ENCODE measurements at places on chromosomes 16 and 17.
A peak's percentile ranks its signal among the peaks of the same experiment; 100 is the strongest.

GRCh38 chr17:77363821-77364361 lies 223.1 kb downstream of the SEC14L1 start:
- DNase-seq: no peak

- DNase-seq: peak; percentile 88
Observed at GRCh38 chr17:80751070-80751945, 206.7 kb downstream of the RPTOR start.

GRCh38 chr16:89815639-89816348 lies 653 bp downstream of the FANCA start:
- no peak for DNase-seq

- DNase-seq: no peak
Observed at GRCh38 chr16:17294856-17295255, 175.9 kb downstream of the XYLT1 start.

GRCh38 chr16:856101-856500 lies 55.6 kb upstream of the GNG13 start:
- no peak for DNase-seq

- DNase-seq: no peak
Observed at GRCh38 chr17:3969963-3970362, 5.7 kb upstream of the ATP2A3 start.

DNA sequence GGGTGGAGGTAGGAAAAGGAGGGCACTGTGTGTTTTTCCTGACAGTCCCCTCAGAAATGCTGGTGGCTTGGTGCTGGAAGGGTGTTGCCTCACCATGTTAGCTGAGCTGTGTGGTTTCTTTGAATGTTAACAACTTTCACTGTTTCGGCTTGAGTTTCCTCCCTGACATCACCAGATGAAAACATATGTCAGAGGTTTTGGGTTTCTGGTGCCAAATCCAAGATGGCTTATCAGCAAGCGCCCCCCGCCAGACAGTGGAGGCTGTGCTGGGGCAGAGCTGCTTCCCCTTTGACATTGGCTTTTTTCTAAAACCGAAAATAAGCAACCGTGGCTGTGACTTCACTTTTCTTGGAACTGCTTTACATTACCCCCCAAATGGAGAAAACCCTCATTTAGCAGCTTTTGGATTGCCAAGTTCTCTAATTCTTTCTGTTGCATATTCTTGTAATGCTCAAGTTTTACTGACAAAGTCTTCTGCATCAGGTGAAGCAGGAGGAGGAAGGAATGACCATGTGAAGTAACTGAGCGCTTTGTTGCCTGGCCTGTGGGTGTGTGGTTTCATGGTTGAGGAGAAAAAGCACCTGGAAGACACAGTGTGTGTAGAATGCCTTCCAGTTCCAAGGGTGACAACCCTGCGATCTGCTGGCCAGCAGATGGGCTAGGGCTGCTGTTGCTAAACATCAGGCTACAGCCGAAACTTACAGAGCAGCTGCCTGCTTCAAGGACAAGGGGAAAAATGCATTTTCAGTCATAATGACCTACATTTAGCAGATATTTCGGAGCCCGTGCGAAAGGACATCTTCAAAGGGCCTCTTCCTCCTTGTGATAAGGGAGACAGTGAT lies 9.7 kb downstream of the RMI2 start:
- DNase-seq: no peak

- no peak for DNase-seq
Observed at GRCh38 chr16:19170043-19170655, 2.1 kb downstream of the SYT17 start.

DNA sequence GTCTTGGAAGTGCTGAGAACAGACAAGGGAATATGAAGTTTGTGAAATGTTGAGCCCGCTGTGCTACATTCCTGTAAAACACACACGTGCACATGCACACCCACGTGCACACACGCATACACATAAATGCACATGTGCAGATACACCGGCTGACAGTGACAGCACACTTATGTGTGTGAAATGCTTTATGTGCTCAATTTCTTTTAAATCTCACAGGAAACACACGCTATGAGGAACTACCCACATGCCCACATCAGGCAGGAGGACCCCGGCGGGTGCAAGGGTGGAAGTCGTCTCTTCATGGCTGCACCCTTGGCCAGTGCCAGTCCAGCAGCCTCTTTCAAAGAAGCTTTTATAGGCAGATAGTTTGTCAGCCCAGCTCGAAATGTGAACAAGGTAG lies 561 bp upstream of the WFDC1 start:
- DNase-seq: no peak

DNA sequence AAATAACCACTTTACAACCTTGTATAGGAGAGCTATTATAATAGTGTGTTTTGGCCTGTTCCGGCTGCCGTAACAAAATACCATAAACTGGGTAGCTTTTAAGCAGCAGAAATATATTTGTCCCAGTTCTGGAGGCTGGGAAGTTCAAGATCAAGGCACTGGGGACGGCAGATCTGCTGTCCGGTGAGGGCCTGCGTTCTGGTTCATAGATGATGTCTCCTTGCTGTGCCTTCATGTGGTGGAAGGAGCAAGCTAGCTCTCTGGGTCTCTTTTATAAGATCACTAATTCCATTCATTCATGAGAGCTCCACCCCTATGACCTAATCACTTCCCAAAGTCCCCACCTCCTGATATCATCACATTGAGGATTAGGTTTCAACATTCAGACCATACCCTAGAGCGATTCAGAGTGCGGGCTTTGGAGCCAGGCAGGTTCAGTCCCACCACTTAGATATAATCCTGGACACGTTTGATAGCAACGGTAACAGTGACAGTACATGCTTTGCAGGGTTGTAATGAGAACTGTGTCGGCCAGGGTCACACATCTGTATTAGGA lies 76.2 kb upstream of the ZFHX3 start:
- no peak for DNase-seq

DNA sequence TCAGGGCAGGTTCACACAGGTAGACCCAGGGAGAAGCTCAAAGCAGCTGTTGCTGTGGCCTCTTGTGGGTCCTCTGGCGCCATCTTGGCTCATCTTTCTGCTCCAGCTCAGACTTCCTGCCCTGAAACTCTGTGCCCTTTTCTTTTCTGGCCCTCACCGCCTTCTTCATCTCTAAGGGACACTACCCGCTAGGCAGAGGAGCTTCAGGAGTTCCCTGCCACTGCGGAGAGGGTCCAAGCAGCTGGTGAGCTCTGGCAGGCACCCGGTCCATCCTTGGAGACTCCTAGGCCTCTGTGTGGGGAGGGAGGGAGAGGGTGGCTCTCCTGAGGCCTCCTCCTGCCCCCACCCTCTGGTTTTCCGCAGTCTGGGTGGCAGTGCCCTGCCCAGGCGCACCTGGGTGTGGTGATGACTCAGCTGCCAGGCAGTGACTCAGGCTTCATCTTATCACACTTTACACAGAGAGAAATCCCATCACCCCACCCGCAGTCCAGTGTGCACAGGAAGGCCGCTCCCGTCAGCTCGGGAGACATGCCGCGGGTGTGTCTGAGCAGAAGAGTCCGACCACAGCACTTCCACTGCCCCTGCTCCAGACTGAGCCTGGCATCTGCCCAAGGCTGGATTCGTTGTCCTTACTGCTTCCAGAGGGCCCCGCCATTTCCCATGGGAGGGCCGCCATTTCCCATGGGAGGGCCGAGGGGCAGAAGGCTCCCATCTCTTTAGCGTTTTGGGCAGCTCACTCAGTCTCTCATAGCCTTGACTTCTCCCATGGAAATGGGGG lies 7.3 kb downstream of the NT5C start:
- DNase-seq: no peak

GRCh38 chr16:23269248-23269953 lies 32.7 kb upstream of the SCNN1B start:
- DNase-seq: peak; percentile 14

DNA sequence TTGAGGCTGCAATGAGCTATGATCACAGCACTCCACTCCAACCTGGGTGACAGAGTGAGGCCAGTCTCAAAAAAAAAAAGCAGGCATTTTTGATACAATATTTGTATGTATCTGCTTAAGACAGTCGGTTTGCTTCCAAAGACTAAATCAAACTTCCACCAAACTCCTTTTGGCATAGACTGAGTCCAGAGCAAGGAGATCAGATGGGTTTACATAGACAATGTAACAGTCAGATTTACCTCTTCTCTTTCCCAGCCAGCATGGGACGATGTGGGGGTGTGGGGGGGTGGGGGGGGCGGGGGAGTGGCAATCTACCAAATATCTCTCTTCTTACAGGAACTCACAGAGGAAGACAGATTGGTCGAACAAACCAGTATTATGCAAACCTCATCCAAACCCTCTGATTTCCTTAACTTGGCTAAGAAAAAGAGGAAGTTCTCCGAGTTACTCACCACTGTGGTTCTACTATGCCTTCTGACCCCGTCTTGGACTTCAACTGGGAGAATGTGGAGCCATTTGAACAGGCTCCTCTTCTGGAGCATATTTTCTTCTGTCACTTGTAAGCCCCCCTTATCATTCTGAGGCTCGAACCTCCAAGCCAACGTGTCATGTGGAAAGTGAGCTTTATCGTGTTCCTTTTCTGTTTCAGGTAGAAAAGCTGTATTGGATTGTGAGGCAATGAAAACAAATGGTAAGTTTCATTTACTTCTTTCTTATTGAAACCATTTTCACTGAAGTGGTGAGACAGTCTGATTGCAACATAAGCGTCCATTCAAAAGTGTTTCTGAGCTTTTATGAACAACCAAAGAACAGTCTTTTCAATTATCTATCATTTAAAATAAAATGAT lies at the start of gene MILR1:
MILR1 (plus strand) TSS at position 451 of the 848 bp plus-strand sequence; CDS start at position 505, 54 bp downstream.
- DNase-seq: peak; percentile 73

DNA sequence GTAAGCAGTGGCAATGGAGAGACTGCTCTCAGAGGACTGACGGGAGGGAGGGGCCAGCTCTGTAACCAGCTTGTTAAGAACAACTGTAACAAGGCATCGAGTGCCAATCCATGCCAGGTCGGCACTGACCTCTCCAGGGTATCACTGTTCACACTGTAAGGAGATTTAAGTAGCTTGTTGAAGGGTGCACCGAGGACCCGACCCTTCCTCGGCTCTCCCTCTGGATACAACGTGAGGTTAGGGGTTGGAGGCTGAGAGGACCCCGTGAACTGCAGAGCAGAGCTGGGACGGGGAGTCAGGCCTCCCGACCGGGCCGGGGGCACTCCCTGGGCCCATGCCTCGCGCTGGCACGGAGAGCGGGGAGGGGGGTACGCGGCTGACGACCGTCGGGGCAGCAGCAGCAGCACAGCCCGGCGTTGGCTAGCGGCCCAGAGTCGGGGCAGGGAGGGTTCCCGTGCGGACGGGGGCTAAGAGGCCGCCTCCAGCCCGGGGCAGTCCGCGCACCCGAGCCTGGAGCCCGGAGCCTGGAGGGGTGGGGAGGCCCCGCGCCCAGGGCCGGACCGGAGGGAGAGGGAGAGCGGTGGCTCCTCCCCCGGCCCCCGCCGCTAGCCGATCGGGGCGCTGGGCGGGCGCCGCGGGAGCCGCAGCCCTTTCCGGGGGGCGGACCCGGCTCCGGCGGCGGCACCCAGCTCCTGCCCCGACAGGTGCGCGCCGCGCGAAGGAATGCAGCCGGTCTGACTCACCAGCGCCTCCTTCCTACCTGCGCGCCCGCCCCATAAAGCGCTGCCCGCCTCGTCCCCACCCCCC lies at the start of gene ITGB4:
ITGB4 (plus strand) TSS at position 804 of the 807 bp plus-strand sequence. CDS start 3,245 bp downstream, outside the sequence.
- no peak for DNase-seq

GRCh38 chr17:57443781-57444180 lies 187.5 kb downstream of the MSI2 start:
- DNase-seq: no peak

GRCh38 chr16:10318798-10319500 lies 66.9 kb upstream of the ATF7IP2 start:
- no peak for DNase-seq

GRCh38 chr17:51703361-51704341 lies 443.3 kb downstream of the UTP18 start:
- DNase-seq: no peak

- no peak for DNase-seq
Observed at GRCh38 chr17:28885951-28886350, 11.6 kb downstream of the FLOT2 start.

DNA sequence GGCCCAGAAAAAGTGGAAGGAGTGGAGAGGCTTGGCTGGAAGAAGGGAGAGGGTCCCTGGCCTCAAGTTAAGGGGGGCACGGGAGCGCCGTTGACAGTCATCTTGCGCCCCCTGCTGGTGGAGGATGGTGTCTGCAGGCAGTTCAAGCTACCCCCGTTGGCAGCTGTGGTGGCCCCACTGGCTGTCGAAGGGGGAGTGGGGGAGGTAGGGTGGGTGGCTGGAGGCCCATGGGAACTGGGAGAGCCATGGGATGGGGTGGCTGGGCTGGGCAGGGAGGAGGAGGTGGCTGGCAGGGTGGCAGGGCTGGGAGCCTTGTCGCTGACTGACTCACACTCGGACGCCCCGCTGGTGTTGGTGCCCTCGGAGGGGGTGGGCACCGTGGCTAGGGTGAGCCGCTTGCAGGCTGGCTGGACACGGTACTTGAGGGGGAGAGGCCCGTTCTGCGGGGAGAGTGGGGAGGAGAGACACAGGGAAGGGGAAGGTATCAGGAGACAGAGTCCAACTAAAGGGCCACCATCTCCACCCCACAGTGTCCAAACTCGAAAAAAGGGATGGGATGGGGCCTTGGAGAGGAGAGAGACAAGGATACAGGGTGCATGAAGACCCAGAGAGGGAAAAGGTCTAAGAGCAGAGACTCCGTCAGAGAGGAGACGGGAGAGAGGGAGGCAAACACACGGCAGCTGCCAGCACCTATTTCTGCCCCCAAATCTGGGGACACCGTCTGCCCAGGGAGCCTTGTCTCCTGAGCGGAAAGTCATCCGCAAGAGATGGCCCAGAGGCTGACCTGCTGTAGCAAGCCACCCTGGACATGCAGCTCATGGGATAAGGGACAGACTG lies 5.2 kb downstream of the CISD3 start:
- DNase-seq: no peak

DNA sequence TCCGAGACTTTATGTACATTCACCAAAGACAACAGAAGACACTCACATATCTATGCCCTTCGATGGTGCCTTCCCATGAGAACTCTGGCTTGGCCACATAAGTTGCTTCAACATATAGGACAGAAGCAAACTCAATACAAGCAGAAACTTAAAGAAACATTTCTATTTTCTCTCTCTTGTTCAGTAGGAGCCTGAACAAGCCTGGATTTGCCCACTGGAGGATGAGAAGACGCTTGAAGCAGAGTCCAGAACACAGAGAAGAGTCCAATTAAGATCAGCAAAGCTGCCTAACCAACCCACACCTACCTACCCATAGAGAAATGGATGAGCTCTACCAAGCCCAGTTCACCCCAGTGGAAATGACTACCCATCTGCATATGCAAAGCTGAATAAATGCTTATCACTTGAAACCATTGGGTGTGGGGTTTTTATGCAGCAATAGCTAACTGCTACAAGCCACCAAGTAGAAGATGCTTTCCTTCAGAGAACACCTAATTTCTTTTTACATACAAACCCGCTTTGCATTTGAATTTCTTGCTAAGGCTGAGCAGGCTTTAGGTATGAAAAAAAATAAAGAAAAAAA lies 337.9 kb upstream of the DYNLRB2 start:
- DNase-seq: no peak

GRCh38 chr17:37067555-37068111 lies 118.9 kb downstream of the AATF start:
- DNase-seq: peak; percentile 67
